NCI-H524 treated with DMSO at 0.1 percent for 48 hours (cell line): ENCODE measurements at places on chromosomes 6 and 20.

DNA sequence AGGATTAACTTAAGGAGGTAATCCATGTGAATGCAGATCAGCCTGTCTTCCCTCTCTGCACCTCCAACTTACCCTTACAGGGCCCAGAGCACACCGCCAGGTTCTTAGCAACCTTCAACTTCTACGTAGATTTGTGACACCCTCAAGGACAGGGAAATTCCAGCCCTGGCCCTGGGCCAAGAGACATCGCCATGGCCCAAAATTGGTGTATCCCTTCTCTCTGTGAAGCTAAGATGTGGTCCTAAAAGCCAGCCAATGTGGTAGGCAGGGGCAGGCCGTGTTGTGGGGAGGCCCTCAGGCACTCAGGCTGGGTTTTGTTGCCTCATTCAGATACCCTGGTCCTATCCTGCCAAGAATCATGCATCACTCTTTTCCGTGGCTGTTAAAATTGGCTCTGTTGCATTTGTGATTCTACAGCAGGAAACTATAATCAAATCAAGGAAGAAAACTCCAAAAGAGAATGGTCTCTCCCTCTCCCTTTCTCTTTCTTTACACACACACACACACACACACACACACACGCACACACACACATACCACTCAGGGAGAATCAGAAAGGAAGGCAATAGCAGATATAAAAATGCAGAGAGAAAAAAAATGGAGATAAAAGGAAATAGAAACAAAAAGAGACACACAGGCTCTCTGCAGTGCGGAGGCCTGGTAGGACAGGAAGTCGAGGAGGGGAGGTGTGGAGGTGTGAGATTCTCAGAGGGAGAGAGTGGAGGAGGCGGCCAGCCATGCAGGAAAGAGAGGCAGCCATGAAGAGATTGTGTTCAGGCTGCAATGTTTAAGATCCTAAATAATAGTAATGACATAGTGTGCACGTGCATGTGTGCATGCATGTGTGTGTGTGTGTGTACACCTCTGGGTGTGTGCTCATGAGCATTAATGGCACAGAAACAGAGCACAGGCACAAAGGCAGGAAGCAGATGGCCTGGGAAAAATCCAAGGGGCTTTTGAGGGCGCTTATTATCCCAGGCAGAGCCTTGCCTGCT is 201.8 kb upstream of the LRFN2 start:
- no peak for DNase-seq

GRCh38 chr6:170074435-170074834 is 216.4 kb downstream of the DLL1 start:
- no peak for DNase-seq

DNA sequence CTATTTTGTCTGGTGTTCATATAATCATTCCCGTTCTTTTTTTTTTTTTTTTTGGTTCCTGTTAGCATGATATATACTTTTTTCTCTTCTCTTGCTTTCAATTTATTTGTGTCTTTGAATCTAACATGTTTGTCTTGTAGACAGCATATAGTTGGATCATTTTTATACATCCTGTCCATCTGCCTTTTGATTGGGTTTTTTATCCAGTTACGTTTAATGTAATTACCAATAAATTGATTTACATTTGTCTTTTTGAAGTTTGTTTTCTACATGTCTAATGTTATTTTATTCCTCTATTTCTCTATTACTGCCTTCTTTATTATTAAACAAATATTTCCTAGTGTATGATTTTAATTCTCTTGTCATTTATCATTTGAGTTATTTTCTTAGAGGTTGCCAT is 84.4 kb downstream of the B3GAT2 start:
- no peak for DNase-seq

DNA sequence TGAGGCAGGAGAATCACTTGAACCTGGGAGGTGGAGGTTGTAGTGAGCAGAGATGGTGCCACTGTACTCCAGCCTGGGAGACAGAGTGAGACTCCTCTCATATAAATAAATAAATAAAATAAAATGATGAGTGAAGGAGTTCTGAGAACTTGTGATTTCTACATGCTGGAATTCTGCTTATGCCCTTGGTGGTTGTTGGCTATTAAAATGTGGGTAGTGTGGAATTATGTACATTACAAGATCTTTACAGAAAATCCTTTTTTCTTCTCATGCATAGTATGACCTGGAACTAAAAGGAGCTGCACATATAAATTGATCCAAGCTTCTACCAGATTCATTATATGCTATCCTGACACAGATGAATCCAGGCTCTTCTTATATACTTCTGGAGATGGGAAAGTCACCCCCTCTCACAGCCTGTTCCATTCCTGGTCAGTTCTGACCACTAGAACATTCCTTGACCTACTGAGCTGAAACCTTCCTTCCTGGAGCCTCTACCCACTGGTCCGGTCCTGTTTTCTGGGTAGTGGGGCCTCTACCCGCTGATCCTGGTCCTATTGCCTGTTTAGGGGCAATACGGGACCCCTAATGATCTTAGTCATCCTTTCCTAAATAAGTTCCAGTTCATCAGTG is 37.7 kb upstream of the TAF8 start:
- DNase-seq = no peak

- no peak for DNase-seq
These were observed 76.6 kb upstream of the CHD6 start for GRCh38 chr20:41694796-41695195.

DNA sequence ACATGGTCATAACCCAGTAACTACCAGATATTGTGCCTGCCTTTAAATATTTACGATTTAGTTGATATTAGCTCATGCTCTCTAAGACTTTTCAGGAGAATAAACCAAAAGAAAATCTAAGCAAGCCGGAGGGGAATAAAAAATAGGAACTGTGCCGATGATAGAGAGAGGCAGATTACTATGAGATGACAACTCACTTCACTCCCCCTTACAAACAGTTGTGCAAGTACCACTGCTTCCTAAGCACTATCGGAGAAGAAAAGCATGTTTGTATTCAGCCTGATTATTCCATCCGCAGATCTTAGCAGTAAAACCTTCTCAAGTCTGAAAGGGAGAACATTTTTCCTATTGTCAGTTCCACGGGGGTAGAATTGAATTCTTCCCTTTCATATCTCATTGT is 294.4 kb downstream of the KCNQ5 start:
- no peak for DNase-seq

DNA sequence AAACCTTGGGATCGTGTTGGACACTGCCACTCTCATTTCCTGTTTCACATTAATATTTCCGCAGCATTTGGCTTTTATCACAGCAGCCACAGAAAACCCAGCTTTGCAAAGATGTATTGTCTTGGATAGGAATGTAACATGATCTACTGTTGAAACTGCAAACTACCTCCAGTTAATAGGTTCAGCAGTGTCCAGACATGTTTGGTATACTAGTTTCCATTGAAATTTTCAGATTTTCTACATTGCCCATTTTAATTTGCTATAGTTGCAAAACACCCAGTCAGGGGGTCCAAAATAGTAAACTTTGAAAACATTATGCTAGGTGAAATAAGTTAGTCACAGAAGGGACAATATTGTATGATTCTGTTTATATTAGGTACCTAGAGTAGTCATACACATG is 3.3 kb downstream of the ANKRD6 start:
- no peak for DNase-seq

GRCh38 chr6:31332637-31333602 is 24.1 kb downstream of the HLA-B start:
- no peak for DNase-seq

DNA sequence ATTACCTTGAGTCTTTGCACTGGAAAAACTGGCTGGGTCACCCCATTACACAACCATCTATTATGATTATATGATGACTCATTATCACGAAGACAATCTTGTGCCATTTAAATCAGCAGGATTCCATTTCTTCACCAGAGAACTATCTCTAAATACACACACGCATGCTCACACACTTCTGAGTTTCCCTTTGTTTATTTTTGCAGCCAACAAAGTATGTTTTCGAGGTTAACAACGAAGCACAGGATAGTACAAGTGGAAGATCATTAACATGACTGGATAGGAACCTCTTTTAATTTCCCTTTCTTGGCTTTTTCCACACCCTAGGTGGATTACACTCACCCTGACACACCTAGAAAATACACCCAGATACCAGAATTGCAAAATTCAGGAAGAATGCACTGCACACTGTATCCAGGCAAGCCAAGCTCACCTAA is 18.9 kb downstream of the PERP start:
- DNase-seq = no peak

DNA sequence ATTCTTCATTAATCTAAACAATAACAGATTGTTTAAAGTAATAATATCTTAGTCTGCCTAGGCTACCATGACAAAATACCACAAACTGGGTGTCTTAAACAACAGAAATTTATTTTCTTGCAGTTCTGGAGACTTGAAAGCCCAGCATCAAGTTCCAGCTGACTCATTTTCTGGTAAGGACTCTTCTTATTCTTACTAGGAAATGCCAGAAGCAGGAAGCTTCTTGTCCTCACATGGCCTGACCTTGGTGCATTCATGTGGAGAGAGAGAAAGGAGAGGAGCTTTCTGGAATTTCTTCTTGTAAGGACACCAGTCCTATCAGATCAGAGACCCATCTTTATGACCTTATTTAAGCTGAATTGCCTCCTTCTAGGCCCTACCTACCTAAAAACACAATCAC is 110.5 kb downstream of the ANKRD60 start:
- DNase-seq = no peak

DNA sequence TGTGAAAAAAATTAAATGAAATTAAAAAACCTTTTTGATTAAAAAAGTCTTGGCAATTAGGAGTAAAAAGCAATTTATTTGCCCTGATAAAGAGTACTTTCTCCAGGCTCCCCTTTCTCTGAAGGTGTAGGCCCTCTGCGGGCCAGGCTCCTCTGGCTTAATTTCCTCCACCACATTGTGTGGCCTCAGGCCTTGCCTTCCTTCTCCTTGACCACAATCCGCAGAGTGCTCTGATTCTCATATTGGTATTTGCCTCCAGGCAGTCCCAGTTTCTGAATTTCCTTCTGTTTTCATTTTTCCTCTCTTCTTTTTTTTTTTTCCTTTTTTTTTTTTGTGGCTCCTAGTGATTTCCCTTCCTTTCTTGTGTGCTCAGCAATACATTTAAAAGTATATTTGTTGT is 96.4 kb downstream of the AIG1 start:
- DNase-seq = no peak

DNA sequence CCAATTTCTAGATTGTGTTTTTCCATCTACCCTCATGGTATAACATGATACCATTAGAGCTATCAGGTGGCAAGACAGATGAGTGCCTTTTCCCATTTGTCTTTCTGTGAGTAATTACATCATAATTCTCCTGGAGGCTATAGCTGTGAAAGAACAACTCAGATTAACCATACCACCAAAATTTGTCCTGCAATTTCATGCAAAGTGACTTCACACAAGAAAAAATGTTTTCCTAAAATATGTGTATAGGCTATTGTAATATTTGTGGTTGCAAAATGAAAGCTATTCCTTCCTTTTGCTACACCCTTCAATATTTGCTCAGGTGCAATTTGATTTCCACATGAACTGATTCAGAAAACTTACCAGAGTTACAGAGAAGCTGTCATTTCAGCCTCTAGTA is 547.7 kb upstream of the ID4 start:
- no peak for DNase-seq

- no peak for DNase-seq
These were observed 28.4 kb upstream of the MAS1L start for GRCh38 chr6:29516108-29516507.

DNA sequence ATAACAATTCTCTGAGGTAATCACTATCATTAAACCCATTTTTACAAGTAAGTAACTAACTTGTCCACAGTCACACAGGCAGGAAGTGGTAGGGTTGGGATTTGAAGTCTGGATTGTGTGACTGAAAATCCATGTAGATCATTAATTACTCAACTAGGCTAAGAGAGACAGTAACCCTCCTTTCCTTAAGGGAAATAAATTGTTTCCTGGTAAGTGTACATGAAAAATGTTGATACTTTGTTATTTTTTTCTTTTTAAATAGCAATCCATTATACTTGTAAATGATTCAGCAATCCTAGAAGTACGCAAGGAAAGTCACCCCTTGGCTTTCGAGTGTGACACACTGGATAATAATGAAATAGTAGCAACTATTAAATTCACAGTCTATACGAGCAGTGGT is 11.6 kb downstream of the SPACA1 start:
- no peak for DNase-seq

- no peak for DNase-seq
These were observed 222.2 kb downstream of the LY86 start for GRCh38 chr6:6810727-6811126.

DNA sequence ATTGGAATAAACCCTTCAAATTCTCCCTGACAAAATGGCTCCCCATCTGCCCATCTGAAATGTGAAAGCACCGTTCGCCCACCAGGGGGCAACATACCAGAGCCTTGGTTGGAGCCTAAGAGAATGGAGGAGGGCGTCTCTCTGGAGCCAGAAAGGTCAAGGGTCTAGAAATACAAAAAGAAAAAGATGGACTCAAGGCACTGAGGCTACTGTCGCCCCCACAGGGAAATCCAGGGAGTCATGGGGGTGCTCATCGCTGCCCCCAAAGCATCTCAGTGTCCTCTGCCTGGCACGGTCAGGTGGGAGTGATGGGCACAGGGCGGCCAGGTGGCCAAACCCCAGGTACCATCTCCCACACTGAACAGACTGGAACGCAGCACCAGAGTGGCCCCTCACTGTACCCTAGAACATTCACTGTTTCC is 136.3 kb downstream of the ZMYND8 start:
- DNase-seq = no peak

- DNase-seq = no peak
These were observed 48.6 kb downstream of the TMEM170B start for GRCh38 chr6:11586117-11586516.
